ENCODE measurements at places on chromosomes 16 and 17.

- DNase-seq, result peak; percentile 98
Observed at GRCh38 chr17:75456417-75457046, at the start of gene TMEM94. TMEM94 (plus strand) TSS chr17:75456635; CDS start chr17:75471906, 15,271 bp downstream.

GRCh38 chr17:15513856-15514459 lies 46.5 kb upstream of the CDRT4 start:
- no peak for DNase-seq

DNA sequence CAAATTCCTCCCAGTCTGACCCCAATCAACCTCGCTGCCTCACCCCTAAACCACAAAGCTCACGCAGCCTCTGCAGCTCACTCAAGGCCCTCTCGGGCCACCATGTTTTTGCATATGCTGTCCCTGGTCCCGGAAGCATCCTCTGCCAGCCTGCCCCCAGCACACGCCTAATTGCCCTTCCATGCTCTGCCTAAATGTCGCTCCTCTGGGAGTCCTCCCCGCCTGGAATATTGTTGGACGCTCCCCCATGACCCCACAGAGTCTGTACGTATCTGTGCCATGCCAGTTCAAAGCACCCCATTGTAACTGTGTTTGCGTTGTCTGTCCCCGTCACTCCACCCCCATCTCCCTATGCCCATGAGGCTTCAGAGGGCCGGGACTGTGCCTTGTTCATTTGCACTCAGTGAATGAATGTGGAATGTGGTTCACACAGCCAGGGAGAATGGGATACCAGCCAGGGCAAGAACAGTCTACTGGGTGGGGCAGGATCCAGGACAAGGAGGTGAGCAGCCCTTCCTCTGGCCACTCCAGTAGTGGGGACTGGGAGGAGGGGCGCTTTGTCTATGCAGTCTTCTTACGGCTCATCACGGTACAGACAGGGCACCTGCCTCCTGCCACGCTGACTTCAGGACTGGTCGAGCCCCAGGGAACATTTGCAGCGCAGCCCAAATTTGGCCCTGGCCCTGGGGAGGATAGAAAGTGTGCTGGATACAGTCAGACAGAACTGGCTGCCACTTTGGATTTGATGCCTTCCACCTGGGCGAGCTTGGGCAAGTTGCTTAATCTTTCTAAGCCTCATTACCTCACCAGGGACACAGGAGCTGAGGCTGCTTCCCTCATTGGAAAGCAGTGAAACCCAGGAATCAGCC lies 48.5 kb downstream of the NOS2 start:
- DNase-seq, result no peak

GRCh38 chr16:12869698-12870427 lies 31.5 kb upstream of the SHISA9 start:
- no peak for DNase-seq

- no peak for DNase-seq
Observed at GRCh38 chr16:30923554-30924075, at the start of gene FBXL19. FBXL19 (plus strand) TSS chr16:30923572; CDS start chr16:30925755, 2,183 bp downstream.

DNA sequence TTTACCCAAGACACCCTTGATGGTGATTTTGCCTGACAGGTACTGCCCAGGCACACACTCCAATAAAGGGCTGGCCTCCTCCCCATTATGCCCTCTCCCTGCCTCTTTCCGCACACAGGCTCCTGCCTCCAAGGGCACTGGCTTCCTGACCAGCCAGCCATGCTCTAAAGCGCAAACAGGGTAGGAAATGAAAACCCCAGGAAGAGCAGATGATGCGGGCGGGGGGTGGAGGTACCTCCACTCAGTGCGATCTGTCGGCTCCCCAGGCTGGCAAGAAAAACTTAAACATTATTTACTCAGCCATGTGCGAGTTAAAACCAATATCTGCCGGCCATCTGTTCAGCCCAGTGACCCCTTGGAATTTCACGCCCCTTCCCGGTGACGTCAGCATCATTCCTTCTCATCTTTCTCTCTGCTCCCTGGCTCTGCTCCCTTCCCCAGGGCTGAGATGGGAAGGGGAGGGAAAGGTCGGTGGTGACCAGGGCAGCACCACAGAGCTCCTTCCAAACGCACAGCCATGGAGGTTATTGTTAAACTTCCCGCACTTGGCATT lies 262.5 kb downstream of the CBLN1 start:
- DNase-seq, result peak; percentile 87

- DNase-seq, result no peak
Observed at GRCh38 chr16:58500430-58501241, 693 bp downstream of the NDRG4 start.

DNA sequence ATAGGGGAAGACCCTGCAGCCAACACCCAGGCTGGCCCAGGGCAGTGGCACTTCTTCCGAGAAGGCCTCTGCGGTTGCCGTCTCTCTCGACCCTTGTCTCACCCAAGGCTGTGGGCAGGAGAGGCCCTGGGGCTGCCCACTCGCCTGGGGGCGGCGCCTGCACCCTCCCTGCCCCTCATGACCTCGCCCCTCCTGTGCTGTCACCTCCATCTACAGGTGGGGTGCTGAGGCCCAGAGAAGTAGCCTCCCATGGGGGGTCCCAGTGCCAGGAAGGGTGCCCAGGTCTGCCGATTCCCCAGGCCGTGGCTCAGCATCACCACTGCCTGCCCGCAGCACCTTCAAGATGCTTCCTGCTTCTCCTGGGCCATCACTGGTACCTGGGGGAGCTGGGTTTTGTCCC lies 992 bp downstream of the NLRC3 start:
- no peak for DNase-seq

- no peak for DNase-seq
Observed at GRCh38 chr17:10761281-10761680, 31.5 kb upstream of the TMEM220 start.

GRCh38 chr17:59037960-59038359 lies 68.7 kb downstream of the TRIM37 start:
- DNase-seq, result no peak

GRCh38 chr16:81676066-81676882 lies 102.8 kb upstream of the PLCG2 start:
- no peak for DNase-seq

DNA sequence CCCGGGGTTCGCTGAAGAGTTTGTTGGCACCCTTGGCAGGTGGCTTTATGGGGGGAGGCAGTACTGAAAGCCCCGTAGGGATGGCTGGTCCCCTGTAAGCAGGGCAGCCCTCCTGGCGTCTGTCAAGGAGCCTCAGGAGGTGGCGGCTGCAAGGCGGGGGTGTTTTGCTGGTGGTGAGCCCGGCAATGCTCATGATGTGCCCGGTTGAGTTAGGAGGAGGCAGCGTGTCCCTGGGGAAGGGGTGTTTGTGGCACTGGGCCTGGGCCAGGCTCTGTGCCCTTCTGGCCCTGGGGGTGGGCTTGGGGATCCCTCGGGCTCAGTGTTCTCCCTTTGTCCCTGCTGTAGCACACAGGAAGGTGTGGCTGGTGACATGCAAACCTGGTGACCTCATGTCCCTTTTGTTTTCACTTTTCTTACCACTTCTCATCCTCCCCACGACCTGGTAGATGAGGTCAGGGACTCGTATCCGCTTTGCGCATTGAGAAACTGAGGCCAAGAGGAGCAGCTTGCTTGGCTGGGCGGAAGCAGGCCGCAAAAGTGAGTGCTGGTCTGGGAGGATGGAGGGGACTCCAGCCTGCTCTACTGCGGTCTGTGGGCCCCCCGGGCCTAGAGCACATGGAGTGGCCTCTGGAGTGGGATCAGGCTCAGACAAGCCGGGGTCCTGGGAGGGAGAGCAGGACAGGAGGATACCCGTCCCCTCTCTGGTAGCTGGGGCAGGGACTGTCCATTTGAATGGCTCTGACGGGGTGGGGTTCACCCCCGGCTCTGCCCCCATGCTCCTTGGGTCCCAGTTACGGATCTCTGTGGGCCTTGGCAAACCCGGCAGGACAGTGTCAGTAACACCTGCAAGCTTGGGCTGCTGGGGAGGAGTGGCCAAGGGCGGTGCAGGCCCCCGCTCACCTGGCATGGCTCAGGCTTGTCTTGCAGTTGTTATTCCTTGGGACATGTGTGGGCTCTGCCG lies 2.2 kb downstream of the SNN start:
- DNase-seq, result no peak

- no peak for DNase-seq
Observed at GRCh38 chr16:2486645-2487516, 12.0 kb downstream of the TBC1D24 start.

- no peak for DNase-seq
Observed at GRCh38 chr17:15409721-15410250, 57.6 kb downstream of the CDRT4 start.

- DNase-seq, result no peak
Observed at GRCh38 chr16:47069313-47069712, 74.4 kb downstream of the NETO2 start.

DNA sequence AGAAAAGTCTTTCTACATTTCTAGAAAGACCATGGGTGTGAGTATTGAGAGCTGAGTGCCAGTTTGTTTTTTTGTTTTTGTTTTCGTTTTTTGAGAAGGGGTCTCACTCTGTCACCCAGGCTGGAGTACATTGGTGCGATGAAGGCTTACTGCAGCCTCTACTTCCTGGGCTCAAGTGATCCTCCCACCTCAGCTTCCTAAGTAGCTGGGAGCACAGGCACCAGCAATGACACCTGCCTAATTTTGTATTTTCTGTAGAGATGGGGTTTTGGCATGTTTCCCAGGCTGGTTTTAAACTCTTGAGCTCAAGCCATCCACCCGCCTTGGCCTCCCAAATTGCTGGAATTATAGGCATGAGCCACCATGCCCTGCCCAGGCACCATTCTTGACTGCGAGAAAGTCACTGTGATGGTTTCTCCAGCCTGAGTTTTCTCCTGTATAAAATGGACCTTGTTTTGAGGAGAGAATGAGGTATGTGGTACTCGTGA lies 673.8 kb downstream of the MAF start:
- DNase-seq, result no peak

DNA sequence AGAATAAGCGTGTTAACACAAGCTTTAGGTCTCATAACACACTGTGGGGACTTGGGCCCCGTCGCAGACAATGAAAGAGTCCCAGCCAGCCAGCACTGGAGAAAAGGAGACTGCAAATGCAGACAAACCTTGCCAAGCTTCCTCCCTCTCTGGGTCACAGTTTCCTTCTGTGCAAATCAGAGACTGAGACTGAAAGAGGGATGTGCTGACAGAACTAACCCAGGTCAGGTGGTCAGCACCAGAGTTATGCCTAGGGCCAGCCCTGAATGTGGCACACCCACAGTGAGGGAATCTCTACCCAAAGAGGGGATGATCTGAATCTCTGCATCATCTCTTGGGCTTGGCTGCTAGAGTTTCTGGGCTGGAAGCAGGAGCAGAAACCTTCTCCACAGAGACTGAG lies 282.3 kb upstream of the CCL2 start:
- no peak for DNase-seq

DNA sequence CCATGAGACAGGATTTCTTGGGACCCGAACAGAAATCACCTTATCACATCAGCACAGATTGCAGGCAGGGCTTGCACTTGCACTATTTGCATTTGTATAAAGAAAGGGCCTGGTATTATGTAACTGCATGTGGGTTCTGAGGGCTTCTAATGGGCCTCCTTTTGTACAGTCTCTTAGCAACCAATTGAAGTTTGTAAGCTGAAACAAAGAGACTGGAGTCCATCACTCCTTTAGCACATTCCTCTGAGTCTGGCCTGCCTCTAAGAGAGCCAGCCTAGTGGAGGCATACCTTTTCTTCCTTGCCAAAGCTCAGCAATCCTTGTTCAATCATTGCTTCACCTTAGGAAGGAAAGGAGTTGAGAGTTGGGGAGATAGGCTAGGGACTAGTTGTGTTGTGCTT lies 387.1 kb downstream of the XYLT1 start:
- no peak for DNase-seq

DNA sequence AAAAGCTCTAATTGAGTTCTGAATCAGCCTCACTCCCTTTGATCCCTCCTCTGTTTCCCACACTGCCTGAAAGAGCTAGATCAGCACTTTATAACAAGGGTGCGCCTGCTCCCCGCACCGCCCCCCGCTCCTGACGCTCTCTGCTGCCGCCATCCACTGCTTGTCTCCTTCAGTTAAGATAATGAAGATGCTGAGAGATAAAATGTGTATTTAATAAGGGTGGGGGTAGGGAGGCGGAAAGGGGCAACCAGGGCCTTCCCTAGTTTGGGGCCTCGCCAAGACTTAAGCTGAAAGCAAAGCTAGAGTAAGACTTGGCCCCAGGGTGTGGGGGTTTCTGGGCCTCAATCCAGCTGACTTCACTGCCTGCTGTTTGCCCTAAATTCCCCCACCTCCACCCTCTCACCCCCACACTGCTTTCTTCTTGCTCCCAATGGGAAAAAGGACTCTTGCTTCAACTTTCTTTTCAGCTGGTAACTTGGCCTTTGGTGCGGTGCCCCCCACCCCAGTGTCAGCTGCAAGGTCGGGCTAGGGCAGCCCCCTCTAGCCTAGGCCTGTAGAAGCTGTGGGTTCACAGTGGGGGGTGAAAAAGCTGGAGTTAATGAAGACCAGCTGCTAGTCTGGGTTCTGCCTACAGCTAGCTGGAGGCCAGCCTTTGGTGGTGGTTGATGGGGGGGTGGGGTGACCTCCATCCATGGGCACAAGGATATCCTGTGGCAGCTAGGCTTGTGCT lies 1.8 kb upstream of the RARA start:
- DNase-seq, result peak; percentile 74

DNA sequence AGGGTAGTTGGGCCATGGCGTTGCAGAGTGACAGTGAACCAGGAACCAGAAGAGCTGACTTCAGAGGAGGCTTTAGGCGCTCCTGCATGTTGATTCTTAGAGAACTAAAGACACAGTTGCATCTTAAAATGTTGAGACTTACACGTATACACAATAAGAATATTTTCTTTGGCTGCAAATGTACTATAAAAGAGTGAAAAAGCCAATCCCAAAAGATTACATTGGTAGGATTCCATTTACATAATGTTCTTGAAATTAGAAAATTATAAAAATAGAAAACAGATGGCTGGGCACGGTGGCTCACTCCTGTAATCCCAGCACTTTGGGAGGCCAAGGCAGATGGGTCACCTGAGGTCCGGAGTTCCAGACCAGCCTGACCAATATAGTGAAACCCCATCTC lies 738.8 kb downstream of the WWOX start:
- DNase-seq, result no peak

- no peak for DNase-seq
Observed at GRCh38 chr17:48246612-48247011, 139.0 kb downstream of the SNX11 start.

DNA sequence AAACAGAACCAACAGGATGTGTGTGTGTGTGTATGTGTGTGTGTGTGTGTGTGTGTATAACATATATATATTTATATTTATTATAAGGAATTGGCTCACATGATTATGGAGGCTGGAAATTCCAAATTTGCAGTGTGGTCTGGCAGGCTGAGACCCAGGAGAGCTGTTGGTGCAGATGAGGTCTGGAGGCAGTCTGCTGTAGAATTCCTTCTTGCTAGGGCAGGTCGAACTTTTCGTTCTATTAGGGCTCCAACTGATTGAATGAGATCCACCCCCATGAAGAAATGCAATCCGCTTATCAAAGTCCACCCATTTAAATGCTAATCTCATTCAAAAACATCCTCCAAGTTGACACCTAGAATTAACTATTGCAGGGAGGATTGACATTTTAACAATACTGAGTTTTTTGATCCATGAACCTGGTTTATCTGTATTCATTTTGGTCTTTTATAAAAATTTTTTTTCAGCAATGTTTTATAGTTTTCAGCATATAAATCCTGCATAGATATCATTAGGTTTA lies 85.0 kb downstream of the CYLD start:
- DNase-seq, result no peak
